Fibroblast of the conjunctiva (primary cell): ENCODE measurements at places on chromosomes 11 and 22.
A peak's percentile ranks its signal among the peaks of the same experiment; 100 is the strongest.

DNA sequence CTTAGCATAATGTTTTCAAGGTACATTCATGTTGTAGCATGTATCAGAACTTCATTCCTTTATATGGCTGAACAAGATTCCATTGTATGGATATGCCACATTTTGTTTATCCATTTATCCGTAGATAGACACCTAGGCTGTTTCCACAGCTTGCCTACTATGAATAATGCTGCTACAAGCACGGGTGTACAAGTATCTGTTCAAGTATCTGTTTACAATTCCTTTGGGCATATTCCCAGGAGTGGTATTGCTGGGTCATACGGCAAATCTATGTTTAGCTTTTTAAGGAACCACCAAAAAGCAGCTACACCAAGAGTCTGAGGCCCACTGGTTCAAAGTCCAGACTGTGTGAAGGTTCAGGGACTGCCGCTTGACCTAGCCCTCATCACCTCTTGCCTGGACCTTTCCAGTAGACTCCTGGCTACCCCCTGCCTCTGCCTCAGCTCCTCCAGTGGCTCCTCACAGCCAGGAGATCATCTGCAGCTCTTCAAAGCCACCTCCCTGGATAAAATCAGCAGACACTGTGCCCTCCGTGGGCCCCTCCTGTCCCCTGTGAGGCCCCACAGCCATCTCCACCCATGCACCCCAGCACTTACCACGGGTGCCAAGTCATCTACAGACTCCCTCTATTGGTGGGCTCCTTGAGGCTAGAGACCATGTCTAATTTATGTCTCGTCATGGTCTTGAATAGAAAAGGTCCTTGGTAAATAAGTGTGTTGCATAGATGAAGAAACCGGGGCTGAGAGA is 160.3 kb downstream of the MN1 start:
- no peak for DNase-seq

DNA sequence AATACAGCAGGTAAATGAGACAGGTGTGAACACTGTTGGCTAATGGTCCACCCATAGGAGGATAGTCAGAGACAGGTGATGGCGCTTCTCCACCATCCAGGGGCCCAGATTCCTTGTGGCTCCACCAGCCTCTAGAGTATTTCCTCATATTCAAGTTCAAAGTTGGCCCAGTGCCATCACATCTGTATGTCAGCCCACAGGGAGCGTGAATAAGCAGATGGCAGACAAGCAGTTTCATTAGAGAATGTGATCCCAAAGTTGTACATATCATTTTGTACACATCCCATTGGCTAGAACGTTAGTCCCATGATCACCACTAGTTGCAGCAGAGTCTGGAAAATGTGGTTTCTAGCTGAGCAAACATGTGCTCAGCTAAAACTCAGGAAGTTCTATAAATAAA is 11.0 kb upstream of the CWF19L2 start:
- DNase-seq: peak; percentile 17

DNA sequence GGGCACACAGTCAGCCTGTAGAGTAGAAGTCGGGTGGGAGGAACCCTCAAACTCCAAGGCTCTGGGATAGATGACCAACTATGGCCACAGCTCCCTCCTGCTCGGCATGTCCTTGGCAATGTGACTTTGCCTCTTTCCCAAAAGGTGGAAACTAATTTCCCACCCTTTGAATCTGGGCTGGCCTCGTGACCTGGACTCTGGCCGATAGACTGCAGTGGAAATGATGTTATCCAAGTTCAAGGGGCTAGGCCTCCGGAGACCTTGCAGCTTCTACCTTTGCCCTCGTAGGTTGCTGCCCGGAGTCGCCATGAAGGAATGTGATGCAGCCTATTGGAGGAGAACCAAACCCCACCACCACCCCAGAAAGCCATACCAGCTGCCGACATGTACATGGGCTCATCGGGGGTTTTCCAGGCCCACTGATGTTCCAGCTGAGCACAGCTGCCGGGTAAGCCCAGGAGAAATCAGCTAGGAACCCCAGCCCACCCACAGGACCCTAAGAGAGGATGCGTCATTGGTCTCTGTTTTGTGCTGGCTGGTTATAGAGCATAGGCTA is 30.4 kb downstream of the KCNJ4 start:
- no peak for DNase-seq

- no peak for DNase-seq
These were observed 14.9 kb downstream of the CNTF start for GRCh38 chr11:58637371-58637770.

- DNase-seq: no peak
These were observed 56.6 kb downstream of the LRRC32 start for GRCh38 chr11:76613901-76614300.
